ENCODE measurements at places on chromosomes 2 and 18. TPM values are rescaled to one million over a fixed set of nuclear protein-coding genes. Genes with fewer than 3 reads are reported as not detected.
A peak's percentile ranks its signal among the peaks of the same experiment; 100 is the strongest.

DNA sequence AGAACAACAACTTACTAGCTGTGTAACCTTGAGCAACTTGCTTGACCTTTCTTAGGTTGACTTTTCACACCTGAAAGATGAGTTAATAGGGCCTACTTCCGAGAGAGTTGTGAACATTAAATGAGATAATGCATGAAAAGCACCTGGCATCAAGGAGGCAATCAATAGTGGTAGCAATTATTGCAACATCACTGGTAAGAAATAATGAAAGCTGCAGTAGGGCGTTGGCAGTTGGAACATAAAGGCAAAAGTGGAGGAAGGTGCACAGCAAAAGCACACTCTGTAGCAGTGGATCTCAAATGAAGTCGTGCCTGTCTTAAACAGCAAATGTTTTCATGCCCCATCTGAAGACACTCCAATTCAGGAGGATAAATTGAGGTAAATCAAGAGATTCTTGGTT, 178.9 kb upstream of the VRK2 start:
- no peak for DNase-seq

DNA sequence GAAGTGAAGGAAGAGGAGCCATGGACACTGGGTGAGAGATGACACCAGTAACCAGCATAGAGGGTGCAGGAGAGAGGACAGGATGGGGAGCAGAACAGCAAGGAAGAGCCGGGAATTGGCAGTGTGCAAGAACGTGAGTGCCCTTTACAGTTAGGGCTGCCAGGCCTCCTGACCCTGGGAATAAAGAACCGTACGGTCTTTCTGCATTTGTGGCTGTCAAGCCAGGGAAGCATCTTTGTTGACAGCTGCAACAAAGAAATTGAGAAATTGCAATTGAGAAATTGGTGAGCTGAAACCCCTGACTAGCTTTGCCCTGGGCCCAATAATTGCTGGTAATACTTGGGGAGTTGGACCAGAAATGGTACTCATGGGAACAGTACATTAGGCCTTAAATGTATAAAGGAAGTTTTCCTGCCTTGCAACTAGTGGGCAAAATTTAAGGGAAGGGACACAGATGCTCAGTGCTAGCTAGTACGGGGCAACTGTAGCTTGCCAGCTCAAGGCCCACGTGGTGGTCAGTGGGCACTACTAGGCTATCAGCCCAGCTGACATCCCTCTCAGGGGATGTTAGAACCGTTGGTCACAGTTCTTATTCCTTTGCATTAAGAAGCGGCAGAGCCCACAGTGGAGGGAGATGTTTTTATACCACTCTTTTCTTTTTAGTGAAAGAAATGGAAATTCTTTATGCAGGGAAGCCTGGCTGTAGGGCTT, 56.6 kb downstream of the KCTD18 start:
- no peak for DNase-seq

DNA sequence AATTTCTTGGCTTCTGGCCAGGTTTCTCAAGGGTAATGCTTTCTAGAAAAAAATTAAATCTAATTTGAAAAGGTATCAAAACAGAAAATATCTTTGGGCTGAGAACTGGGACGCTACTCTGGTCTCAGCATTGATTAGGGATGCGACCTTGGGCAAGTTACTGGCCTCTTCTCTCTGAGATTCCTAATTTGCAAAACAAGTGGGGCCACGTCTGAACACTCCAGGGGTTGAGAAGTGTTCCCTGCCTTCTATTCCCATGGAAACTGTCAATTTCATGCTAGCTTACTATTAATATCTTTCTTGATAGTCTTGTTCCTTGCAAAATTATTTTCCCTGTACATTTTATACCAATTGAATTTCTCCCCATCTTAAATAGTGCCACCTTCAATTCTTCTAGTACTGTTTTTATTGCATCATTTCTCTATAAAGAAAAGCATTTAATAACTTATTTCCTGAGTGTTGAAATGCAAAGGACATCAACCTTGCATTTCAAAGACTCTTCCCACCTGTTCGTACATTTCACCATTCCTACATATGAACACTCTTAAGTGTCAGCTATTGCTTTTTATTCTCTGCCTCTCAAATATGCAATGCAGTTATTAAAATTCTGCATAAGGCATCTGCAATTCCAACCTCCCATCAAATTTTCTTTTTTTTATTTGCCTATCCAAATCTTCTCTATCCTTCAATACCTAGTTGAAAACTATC, 118.3 kb upstream of the DSEL start:
- no peak for DNase-seq

DNA sequence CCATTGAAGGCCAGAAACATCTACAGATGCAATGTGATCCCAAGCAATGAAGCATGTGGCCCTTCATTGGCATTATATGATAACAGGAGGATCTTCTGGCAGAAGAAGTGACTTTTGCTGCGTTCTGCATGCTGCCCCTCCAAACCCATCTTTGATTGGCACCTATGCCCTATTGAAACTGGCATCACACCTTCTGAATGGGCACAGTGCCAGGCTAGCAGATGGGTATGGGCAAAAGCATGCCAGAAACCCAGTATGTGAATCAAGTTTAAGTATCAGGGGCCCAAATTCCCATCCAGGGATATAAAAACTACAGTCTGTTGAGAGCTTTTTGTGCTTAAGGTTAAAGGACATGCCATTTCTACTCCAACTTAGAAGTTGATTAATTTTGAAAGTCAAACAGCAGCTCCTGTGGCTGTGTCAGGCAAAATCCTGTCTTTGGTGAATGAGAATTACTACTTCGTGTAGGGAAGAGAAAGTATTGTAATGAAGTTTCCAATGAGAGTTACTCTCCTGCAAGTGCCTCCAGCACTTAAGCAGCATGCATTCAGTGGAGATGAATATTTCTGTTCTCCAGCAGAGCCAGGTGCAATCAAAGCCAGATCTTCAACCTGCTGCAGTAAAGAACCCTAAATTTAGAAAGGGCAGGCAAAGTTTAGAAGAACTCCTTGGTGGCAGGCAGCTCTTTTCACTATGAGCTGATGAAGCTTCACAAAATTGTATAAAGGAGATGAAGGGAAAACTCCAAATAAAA, 8.6 kb downstream of the VRK2 start:
- DNase-seq, result no peak

DNA sequence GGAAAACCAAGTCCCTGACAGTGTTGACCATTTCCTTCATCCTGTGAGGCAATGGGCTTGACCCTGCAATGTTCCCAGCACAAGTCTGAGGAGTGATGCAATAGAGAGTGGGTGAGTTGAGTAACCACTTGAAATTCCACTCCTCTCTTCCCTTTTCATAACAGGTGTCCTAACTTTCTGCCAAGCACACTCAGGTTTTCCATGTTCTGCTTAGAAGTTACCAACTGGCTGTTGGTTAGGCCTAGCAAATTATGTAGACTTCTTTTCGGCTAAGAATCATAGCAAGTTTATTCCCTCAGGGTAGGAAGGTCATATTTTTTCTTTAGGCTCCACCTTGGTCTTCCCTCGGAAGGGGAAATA, 11.5 kb downstream of the GNLY start:
- peak; percentile 99 for DNase-seq

GRCh38 chr18:10890022-10890421, 259.3 kb downstream of the PIEZO2 start:
- DNase-seq, result no peak

DNA sequence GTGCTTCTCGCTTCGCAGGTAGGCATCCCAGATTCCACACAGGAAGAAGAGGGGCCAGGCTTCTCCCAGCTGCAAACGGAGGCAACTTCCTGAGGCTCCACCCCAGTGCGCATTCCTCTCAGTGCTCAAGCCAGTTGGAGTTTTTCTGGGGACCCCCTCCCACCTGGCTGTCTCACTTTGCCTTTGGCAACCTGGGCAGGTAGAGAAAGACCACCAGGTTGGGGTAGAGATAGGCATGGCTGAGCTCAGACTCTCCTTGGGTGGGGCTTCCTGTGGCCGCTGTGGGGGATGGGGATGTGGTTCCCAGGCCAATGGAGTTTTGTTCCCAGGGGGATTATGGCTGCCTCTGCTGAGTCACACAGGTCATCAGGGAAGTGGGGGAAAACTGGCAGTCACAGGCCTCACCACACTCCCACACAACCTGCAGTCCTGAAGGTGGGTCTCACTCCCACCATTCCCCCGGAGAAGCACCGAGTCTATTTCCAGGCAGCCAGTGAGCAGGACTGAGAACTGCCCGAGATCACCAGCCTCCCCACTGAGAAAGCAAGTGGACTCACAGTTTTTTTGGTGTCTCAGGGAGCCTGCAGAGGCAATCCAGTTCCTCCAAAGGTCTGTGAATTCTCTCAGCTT, 38.1 kb downstream of the SLC39A10 start:
- no peak for DNase-seq

- peak; percentile 32 for DNase-seq
These were observed 311.8 kb downstream of the FBXO15 start for GRCh38 chr18:73835656-73836364.

DNA sequence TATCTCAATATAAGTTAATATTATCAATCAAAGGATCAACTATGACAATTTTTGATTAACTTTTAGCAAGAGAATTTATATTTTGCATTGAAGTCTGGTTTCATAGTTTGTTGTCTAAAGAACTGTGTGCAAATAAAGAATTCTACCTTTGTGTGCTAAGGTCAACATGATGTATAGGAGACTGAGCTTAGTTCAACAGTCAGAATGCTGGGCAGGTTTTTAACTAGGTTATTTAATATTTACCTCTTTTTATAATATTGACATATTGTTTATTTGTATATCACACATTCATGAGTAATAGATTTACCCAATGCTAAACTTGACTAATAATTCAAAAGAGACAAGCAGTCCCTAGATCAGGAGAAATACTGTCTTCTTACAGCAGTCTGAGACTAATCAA, 831.4 kb downstream of the DSC3 start:
- no peak for DNase-seq

GRCh38 chr2:150484006-150484405, 3.5 kb downstream of the RND3 start:
- no peak for DNase-seq

- DNase-seq, result no peak
These were observed 30.7 kb downstream of the SH2D6 start for GRCh38 chr2:85449214-85449588.

- no peak for DNase-seq
These were observed 543.0 kb downstream of the PLCL1 start for GRCh38 chr2:198347349-198347748.

GRCh38 chr18:14975431-14975830, 227.5 kb downstream of the ANKRD30B start:
- no peak for DNase-seq

GRCh38 chr2:157107877-157108276, 149.6 kb upstream of the GALNT5 start:
- DNase-seq, result peak; percentile 66

The MEP1B gene
- polyA plus RNA-seq, result not detected

The DYNAP gene
- polyA plus RNA-seq, result not detected

The PROKR1 gene
- not detected for polyA plus RNA-seq
